ENCODE measurements at places on chromosomes 5 and 9.

- no peak for DNase-seq
Observed at GRCh38 chr9:109599131-109599530, 101.0 kb upstream of the PTPN3 start.

GRCh38 chr5:57681942-57682341 lies 199.3 kb upstream of the ACTBL2 start:
- no peak for DNase-seq

GRCh38 chr9:36736648-36737047 lies 164.0 kb downstream of the MELK start:
- no peak for DNase-seq

GRCh38 chr5:130227699-130228098 lies 323.4 kb downstream of the CHSY3 start:
- no peak for DNase-seq

DNA sequence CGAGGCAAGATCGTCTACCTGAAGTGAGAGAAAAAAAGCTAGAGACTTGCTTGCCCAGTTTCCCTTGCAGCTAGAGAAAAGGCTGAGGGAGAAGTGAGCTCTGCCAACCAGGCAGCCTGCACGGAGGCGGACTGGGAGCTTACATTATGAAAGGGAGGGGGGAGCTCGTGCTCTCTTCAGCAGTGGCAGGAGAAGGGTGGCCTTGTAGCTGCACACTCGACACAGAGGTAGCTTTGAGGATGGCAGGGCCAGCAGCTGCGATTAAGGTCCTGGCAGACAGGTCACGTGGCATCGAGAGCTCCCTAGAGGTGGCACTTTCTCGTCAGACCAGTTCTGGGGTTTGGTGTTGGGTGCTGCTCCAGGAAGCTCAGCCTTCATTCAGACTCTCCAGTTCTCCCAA lies 26.7 kb downstream of the APBA1 start:
- no peak for DNase-seq

- DNase-seq = no peak
Observed at GRCh38 chr5:143306040-143306439, 97.4 kb downstream of the NR3C1 start.

DNA sequence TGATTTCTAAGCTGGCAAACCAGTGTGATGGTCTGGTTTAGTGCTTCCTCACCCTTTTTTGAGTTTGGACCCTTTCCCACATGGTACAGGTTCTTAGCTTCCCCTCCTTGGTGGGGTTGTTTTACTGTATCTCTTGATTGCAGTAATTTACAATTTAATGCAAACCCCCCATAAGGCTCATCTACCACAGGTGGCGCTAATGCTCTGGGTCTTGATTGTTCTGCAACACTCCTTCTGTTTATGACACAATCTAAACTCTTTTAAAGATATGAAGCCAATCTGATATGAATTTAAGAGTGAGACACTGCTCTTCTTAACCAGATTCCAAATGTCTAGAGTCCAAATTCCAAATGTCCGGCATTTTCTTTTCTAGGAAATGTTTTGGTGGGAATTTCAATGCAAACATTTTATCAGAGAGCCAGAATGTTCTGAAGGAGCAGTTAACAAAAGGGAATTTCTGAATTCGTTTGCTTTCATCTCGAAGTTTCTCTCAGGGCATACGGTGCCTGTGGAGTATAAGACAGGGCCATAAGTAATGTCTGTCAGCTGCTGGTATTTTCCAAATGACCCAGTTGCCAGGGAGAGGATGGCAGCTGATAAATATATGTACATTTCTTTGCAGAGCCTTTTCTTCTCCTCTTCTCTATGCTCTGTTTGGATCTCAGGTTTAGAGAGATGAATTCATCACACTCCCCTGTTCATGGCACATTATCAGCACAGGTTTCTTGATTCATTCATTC lies 246.8 kb downstream of the ARHGAP26 start:
- peak; percentile 59 for DNase-seq

- peak; percentile 95 for DNase-seq
Observed at GRCh38 chr9:29625292-29625731, 2052.0 kb upstream of the C9orf72 start.

- no peak for DNase-seq
Observed at GRCh38 chr5:111227801-111228200, 3.6 kb downstream of the CAMK4 start.

- no peak for DNase-seq
Observed at GRCh38 chr5:136047858-136048257, 19.1 kb downstream of the TGFBI start.

DNA sequence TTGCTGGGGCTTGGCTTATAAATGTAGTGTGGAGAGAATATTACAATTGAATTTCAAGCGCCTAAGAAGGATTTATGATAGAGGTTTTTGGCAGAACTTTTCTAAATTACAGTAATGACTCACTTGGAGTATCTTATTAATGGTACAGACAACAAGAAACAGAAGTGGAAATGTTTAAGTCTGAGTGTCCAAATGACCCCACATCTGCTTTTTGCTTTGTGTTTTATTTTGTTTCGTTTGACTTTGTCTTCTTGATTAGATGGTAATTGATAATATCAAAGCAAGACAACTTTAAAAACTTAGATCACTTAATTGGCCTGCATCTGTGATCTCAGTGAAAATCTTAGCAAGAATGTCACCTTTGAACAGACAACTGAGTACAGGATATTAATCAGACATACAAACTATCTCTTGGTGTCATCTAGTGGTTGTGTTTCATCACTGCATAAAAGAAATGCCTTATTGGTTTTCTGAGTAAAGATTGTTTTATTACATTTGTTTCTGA lies 577.4 kb downstream of the ISL1 start:
- DNase-seq = no peak

- no peak for DNase-seq
Observed at GRCh38 chr9:123686829-123687192, 243.1 kb downstream of the DENND1A start.

DNA sequence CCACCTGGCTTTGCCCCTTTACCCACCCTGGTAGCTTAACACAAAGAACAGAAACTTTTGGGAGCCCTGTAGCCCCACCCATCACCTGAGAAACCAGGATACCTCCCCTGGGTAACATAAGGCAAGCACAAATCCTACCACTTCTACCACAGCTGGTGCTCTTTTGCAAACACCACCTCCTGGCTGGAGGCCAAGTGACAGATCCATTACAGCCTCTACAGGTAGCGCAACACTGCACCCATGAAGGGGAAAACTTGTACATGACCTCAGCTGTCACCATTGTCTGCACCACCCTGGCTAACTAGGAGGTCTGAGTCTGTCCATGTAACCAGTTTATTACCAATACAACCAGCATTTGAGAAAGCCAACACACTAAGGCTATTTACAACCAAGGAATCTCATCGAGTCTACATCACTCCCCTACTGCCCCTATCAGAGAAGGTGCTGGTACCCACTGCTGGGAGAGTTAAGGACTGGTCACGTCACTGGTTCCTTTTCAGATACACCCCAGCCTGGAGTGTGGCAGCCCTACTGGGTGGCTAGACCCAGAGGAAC lies 128.6 kb downstream of the PJA2 start:
- DNase-seq = no peak

DNA sequence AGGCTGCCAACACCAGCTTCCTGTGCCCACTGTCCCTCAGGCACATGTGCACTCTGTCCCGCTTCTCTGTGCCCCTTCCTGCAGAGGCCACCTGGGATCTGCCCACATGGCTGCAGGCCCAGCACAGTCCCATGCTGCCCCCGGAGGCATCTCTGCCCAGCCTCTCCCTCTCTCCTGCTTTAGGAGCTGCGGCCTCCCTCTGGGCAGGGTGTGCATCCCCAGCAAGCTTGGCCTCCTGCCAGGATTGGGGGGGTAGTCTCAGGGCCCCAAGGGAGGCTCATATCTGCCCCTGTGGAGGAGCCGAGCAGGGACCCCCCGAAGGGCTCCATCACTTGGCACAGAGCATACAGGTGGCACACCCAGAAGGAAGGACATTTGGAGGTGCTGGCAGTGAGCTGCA lies 24.8 kb downstream of the FLT4 start:
- DNase-seq = no peak

GRCh38 chr5:5650242-5650641 lies 227.8 kb downstream of the ICE1 start:
- DNase-seq = no peak

DNA sequence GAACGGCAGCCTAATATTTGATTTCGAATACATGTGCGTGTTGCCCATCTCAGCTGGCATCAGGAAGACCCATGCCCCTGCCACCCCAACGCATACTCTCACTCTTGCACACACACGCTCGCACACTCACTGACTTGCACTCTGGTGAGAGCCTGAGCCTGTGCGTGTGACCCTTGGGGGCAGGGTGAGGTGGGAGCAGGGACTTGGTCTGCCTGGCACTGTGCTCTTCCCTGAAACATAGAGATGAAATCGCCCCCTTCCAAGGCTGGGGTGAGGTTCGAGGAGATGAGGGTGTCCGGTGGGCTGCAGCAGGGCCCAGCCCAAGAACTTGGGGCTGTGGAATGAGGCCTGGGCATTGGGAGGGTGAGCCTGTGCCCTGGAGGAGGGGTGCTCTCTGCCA lies 1.2 kb downstream of the LCN9 start:
- no peak for DNase-seq

- no peak for DNase-seq
Observed at GRCh38 chr5:5332287-5332686, 90.2 kb upstream of the ICE1 start.

DNA sequence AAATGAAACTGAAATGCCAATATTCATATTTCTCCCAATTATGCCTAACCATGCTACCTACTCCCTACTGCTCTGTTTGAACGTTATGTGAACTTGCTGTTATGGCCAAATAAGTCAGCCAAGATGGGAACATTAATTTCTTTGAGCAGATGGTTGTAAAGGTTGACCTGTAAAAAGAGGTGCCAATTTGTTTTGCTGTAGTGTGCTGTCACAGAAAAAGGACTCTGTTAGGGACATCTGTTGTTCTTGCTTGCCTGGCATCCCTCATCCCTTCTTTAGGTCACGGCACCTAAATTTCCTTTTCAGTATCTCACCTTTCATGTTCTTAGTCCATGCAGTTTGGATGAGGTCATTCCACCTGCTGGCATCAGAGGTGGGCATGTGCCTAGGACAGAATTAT lies 35.4 kb downstream of the GDNF start:
- DNase-seq = no peak

- no peak for DNase-seq
Observed at GRCh38 chr5:124718380-124718789, 28.1 kb downstream of the ZNF608 start.

DNA sequence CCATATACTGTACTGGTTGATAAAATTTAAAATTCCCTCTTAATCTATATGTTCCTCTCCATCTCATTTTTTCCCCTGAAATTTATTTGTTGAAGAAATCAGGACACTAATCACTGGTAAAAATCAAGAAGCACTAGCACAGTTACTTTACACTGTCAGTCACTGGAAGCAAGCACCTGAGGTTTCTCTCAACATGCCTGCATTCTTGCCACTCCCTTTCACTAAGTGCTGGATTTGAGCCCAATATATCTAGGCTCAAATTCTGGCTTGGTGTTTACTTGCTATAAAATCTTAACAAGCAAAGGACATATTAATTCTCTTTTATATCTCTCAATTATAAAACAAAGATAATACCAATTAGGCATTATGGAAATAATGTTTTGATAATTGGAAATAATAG lies 58.6 kb downstream of the DIAPH1 start:
- DNase-seq = no peak

- no peak for DNase-seq
Observed at GRCh38 chr5:109080481-109080880, 329.3 kb downstream of the PJA2 start.

DNA sequence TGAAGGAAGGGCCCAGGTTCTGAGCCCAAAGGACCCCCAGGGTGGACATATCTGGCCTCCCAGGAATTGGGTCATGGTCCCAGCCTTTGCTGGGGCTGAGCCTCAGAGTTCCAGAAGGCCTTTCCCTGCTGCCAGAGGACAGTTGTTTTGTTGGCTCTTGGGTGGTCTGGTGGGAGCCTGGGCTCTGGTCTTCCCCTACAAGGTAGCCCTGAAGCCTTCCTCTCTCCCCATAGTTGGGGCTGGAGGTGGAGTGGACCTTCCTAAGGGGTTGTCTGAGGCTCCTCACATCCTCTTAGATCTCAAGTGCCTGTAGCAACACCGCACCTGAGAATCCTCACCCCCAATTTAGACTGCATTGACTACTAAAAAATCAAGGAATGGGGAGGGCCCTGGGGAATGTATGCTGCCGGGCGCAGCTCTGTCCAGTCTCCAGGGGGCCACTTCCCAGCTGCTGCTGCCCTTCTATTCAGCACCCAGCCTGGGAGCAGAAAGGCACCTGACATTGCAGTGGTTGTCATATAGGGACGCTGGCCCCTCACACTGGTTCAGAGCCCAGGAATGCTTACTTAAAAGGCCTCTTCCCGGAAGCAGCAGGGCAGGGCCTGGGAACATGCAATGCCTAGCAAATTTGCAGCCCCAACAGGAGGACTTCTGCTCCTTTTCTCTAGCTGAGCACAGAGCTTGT lies 66.4 kb downstream of the IL31RA start:
- DNase-seq = no peak

DNA sequence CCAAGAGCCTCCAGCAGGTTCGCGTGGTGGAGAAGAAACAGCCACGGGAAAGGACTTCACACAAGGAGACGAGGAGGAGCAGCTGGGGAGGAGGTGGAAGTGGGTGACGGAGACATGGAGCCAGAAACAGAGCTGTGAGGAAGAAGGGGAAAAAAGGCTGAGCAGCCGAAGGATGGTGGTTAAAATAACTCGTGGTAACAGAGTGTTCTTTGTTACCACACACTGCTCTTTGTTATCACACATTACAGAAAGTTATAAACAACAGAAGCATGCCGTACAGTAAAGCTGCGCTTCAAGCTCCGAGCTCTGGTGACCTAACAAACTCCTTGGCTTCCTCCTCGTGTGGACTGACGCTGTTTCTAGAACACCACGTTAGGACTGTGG lies 215.4 kb downstream of the GLIS3 start:
- no peak for DNase-seq

GRCh38 chr5:121088341-121088740 lies 624.2 kb downstream of the PRR16 start:
- DNase-seq = no peak

GRCh38 chr9:127519301-127520166 lies 68.2 kb downstream of the LRSAM1 start:
- DNase-seq = no peak

DNA sequence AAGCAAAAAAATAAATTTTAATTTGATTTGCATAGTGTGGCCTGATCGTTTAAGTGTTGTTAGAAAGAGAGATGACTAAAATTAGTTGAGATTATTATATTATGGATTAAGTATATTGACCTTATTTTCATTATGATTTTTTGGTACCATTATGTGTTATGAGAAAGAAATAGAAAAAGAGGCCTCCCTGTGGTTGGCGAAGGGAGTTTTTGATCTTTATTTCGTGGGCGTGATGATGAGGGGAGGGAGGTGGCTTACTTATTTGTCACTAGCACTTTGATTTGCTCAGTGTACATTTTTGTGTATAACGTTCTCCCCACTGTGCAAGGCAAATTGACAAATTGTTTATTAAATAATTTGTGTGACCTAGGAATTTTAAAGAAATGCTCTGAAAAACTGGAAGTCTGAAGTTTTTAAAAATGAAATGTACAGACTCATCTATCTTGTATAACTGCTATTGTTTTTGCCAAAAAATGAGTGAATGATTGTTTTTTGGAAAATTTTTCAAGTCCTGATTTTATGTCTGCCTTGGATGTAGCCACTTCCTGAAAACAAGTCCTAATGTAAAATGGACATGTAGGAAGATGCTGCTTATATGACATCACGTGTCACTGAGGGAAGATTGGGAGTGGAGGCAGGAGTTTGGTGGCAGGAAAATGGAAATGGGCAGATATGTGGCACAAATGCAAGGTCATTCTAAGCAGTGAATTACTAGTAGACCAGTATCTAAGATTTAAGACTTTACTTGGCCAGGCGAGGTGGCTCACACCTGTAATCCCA lies 3.0 kb downstream of the DAPK1 start:
- no peak for DNase-seq

GRCh38 chr5:147332658-147333057 lies 97.8 kb downstream of the STK32A start:
- no peak for DNase-seq
